Esophagus squamous epithelium (tissue), 5 donors: ENCODE measurements at places on chromosomes 11 and 22. TPM values are rescaled to one million over a fixed set of nuclear protein-coding genes. Genes with fewer than 3 reads are reported as not detected.

GRCh38 chr11:102267609-102268008, 49.7 kb upstream of the BIRC3 start:
- DNase-seq: no peak

GRCh38 chr11:123594188-123594901, 60.1 kb downstream of the SCN3B start:
- no peak for DNase-seq

DNA sequence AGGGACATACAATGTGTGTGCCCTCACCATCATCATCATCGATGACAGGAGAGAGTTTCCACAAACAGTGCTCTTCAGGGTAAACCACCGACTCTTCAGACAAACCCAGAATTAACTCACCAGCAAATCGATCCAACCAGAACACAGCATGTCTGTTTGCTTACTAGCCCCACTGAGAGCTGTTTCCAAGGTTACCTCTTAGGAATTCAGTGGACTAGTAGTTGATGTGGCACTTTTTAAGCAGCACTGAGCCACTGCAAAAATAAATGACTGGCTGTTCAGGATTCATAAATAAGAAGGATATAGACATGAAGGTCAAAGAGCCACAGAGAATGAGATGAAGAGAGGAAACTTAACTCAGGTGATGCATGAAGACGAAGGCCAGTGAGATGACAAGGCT, 83.1 kb downstream of the PARVA start:
- no peak for DNase-seq

DNA sequence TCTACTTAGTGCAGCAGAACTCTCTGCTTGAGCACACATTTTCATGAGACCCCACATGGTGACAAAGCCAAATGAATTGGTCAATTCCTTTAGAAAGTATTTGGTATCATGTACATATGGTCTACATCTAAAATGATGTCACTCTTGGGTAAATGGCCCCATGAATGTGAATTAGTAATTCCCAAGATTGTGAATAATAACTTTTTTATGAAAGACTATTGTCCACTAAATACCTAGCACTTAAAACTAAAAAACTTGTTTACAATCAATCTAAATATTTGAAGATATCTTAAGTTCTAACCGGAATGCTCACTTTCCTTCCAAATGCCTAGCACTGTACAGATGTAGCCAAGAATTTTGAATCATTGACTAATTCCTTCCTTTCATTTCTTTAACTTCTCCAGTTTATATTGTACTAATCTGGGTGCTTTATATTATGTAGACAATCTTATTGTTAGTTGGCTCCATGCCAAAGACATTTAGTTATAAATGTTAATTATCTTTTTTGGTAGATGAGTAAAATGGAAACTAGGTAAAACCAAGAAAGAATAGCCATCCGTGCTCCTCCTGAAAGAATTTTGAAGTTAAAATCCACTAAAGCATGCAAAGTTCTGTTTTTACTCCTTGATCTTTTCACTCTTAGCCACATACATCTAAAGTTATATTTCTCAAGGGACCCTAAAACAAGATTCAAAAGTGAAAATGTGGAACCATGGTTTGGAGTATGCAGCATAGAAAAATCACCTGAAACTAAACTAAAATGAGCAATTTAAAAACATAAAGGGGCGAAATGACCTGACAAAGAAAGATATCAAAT, 145.0 kb upstream of the ARHGAP20 start:
- DNase-seq: no peak

The PRODH gene
- total RNA-seq: 9.2 TPM

The RASL10A gene
- total RNA-seq: 3.5 TPM

The TRIM34 gene
- total RNA-seq: 7.4 TPM
